ENCODE measurements at places on chromosomes 2 and 18.

- peak; percentile 34 for DNase-seq
Observed at GRCh38 chr2:176813621-176814049, 399.0 kb upstream of the HNRNPA3 start.

- peak; percentile 33 for DNase-seq
Observed at GRCh38 chr18:7817575-7818230, 250.6 kb downstream of the PTPRM start.

DNA sequence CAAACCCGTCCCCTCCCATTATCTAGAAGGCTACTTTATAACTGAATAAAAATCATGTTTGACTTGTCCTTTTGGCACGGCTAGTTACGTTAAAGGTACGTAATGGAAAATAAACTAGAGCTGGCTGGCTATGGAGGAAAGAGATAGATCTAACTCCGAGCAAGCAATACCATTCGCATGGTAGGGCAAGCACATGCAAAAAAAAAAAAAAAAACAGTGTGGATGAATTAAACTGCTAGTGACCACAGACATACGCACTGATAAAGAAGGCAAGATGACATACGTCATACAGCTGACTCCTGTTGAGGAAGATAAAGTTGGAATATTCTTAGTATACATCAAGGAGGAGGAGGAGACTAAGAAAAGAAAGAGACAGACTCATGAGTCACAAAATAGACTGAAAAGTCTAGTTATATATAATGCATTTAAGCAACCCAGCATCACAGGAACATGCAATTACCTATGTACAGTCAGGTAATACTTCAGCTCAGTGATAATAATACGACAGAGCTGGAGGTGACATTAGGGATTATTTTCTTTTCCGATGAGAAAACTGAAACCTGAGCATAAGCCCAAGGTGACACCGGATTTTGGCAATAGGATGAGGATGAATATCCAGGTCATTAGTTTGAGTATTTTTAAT lies 37.9 kb upstream of the NARS1 start:
- no peak for DNase-seq

DNA sequence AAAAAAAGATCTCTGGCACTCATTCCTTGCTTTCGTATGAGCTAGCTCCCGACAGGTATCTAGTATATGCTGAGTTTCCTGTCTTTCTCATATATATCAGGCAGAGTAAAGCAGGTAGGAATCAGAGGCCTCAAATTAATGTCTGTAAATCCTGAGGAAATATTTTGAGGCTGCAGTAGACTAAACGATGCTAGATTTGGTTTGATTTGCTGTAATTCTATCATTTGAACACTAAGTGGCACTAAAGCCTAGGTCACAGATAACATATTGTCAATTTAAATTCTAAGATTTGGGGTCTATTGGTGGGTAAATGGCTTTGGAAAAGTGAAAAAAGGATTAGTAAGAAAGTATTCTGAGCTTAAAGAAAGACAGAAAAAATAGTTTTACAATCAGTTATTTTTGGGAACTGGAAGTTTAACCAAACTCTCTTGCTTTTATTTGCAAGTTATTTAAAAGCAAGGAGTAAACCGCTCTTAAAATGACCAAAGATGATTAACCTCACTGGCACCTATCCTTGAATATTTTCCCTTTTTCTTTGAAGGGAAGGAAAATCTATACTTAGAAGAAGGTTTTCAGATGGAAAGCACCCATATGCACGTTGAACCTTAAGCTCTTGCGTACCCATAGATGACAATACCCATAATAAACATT lies 37.6 kb upstream of the SLC4A10 start:
- peak; percentile 70 for DNase-seq

DNA sequence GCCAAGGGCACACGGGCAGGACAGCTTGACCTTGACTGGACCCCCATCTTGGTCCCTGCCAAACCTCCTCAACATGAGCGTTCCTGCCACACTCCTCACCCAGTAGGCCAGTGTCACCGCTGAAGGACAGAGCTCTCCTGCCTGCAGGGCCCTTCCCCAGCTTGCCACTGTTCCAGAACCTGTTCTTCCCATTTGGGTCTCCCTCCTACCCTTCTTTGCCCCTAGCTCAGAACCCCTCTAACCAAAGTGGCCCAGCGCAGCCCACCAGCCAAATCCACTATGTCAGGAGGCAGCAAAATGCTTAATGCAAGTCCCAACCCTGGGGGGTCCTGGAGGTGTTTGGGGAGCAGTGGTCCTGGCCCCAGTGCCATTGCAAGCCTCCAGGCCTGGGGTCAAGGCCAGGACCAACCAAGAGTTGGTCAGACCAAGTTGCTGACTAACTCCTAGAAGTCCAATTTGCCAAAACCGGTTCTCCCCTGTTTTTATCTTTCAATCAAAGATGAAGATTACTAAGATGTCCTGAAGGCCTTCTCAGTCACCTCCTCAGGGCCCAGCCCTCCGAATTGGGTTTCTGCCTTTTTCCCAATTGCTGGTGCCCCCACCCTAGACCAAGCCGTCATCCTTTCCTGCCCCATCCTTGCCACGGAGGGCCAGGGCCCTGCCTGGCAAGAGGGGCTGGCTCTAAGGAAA lies 4.5 kb upstream of the ASPRV1 start:
- DNase-seq: no peak

DNA sequence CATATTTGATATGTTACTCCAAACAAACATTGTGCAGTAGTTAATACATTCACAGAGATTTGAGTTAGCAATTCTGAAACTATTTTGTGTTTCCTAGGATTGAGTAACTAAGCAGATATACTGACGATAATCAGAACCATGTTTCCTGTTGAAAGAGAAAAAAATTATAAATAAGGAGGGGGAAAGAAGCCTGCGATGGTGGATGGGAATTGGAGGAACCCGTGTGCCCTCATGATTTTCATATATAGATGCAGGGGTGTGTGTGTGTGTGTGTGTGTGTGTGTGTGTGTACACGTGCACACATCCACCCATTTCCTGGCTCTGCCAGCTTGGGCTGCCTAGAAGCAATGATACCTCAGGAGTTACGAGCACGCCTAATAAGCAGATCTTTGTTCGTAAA lies 56.9 kb downstream of the LPIN2 start:
- no peak for DNase-seq

DNA sequence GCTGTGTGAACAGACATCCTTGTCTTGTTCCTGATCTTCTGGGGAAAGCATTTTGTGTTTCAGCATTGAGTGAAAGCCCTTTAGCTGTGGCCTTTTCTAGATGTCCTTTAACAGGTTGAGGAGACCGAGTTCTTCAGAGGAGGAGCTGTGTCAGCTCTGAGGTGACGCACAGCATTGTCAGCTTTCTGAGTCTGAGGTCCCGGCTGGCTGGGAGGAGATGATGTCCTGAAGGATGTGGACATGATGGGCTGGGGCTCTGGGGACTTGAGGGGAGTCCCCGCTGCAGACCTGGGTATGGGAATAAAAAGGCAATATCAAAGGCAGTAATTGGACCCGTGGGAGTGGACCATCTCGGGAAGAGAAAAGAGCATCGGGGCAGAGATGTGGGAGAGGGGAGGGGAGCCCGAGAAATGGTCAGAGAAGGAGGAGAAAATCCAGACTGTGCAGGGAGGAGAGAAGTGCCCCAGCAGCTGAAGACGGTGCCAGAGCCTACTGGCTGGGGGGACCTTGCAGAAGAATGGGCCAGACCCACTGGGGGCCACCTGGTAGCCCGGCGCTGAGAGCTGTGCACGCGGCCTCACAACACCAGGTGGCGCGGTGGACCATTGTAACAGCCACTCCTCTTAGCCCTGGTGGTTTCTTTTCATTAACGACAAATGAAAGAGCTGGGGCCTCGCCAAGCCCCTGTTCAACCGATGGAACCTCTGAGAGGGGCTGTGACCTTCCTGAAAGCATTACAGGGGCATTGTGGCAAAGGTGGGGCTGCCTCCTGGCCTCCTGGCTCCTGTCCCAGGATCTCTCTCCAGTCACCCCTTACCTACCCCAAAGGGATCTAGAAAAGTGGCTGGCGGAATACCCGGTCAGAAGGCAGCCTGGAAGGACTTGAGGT lies 61.6 kb downstream of the ST3GAL5 start:
- peak; percentile 50 for DNase-seq
